ENCODE measurements at places on chromosomes 12 and 14.

GRCh38 chr12:57110104-57111030 is 795 bp downstream of the STAT6 start:
- no peak for DNase-seq

DNA sequence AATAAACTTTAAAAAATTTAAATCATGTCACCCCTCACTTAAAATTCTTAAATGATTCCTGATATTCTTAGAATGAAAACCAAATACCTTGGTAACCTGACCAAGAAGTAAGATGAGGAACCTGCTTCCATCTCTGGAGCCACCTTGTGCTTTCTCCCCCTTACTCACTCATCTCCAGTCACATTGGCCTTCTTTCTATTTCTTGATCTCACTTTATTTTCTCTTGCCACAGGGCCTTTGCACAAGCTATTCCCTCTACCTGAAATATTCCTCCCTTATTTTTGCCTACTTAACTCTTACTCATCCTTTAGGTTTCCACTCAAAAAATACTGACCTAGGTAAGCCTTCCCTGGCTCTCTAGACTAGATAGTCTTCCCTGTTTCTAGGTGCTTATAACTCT is 5.1 kb downstream of the ZCRB1 start:
- no peak for DNase-seq

DNA sequence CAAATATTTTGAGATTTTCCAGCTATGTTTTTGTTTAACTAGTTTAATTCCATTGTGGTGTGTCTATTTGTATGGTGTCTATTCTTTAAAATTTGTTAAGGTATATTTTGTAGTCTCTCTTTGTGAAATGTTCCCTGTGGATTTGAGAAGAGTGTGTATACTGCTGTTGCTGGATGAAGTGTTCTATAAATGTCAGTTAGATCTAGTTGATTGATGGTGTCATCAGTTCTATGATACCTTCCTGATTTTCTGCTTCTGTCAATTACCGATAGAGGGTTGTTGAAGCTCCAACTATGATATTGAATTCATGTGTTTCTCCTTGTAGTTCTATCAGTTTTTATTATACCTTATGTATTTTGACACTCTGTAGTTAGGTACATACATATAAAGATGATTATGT is 53.1 kb downstream of the FUT8 start:
- DNase-seq = no peak

- DNase-seq = no peak
Measured at GRCh38 chr14:93950948-93951634, 23.9 kb downstream of the FAM181A start.

- DNase-seq = no peak
Measured at GRCh38 chr14:55416866-55417265, 5.2 kb upstream of the ATG14 start.

DNA sequence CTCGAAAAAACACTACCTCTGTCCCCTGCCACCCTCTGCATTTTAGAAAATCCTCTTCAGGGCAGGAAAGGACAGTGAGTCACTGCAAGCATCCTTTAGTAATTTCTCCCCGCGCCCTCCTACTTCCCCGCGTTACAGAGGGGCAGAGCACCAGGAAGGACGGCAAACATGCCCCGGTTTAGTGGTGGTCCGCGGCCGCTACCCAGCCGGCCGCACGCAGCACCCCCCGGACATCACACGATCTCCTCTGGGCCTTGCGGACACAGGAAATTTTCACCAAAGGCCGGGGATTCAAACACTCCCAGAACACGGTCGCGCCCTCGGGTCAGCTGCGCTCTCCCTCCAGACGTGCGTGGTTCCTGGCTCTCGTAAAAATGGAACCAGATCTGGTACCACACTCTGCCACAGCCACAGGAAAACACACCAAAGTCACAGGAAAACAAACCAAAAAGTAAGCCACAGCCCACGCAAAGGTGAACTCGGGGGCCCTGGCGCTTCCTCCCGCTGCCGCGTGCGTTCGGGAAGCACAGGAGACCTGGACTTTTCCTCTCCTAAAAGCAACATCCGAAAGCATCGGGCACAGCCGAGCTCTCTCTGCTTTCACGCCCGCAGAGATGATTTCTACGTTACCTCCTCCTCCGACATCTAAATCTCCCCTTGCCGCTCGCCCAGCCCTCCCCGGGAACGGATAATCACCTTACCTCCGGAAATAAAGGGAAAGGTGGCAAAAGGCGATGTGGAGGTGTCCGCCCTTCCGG is 839 bp downstream of the SLC38A1 start:
- no peak for DNase-seq

DNA sequence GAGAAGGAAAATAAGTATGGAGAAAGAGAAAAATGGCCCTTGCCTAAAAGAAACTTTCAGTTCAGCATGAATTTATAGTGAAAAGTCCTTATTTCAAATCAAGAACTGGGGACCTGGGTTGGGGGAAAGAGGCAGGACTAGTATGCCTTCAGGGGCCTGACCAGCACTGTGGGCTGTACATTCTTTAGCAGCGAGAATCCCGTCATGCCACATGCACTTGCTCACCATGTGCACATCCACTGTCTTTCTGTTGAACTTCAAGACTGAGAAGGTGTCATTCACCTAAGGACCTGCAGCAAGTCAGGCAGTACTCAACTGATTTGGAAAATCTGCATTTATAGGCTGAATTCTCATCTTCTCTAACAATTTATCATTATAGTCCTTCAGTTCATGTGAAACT is 50.2 kb downstream of the RAB35 start:
- no peak for DNase-seq

- no peak for DNase-seq
Measured at GRCh38 chr12:1326258-1326657, 268.1 kb downstream of the FBXL14 start.

- DNase-seq = no peak
Measured at GRCh38 chr12:87575906-87576305, 453.3 kb downstream of the C12orf50 start.
